Nephron progenitor cell (in vitro differentiated cells): ENCODE measurements at places on chromosomes 4 and X.

DNA sequence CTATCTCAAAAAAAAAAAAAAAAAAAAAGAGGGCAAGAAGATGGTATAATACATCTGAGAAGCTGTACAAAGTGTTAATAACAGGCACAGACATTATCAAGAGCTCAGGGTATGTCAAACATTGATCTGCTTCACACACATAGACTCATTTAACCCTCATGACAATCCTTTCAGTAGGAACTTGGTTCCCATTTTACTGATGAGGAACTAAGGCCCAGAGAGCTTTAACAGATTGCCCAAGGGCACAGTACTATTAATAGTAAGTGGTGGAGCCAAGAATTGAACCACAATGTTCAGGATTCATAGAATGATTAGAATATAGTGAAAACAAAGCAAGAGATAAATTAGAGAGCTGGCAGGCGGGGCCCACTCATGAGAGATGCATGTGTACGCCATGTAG lies 154.4 kb downstream of the EFHC2 start:
- DNase-seq = no peak

GRCh38 chr4:5874811-5875449 lies 18.0 kb downstream of the CRMP1 start:
- DNase-seq = no peak

DNA sequence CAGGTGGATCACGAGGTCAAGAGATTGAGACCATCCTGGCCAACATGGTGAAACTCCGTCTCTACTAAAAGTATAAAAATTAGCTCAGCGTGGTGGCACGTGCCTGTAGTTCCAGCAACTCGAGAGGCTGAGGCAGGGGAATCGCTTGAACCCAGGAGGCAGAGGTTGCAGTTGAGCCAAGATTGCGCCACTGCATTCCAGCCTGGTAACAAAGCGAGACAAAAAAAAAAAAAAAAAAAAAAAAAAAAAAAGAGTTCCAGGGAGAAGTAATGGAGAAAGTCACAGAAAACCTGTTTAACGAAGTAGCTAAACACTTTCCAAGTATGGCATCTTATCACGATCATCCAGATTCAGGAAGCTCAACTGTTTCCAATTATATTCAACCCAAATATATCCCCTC lies 10.9 kb downstream of the KLHL4 start:
- no peak for DNase-seq

DNA sequence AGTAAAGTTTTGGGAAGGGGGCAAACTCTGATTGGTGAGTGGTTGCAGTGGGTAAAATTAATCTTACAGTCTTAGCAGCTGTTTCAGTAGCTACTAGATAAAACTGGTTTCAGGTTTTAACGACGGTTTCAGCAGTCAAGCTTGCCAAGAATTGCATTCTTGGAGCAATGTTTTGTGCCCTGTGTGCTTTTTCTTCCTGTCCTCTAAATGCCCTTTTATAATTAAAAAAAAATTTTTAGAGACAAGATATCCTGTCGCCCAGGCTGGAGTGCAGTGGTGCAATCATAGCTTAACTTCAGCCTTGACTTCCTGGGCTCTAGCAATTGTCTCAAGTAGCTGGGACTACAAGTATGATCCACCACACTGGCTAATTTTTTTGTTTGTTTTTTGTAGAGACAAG lies 6.3 kb upstream of the PPEF2 start:
- no peak for DNase-seq

DNA sequence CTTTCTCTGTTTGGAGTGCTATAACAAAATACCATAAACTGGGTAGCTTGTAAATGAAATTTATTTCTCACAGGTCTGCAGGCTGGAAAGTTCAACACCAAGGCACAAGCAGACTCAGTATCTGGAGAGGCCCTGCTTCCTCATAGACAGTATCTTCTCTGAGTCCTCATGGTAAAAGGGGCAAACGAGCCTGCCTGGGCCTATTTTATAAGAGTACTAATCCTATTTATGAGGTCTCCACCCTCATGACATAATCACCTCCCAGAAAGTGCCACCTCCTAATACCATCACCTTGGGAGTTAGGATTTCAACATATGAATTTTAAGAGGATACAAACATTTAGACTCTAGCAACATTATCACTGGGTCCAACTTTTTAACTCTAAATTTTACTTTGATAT lies 200.3 kb downstream of the STPG2 start:
- DNase-seq = no peak

- no peak for DNase-seq
Observed at GRCh38 chr4:114043116-114043515, 63.7 kb upstream of the ARSJ start.

- no peak for DNase-seq
Observed at GRCh38 chr4:89929425-89930159, 34.9 kb downstream of the MMRN1 start.

DNA sequence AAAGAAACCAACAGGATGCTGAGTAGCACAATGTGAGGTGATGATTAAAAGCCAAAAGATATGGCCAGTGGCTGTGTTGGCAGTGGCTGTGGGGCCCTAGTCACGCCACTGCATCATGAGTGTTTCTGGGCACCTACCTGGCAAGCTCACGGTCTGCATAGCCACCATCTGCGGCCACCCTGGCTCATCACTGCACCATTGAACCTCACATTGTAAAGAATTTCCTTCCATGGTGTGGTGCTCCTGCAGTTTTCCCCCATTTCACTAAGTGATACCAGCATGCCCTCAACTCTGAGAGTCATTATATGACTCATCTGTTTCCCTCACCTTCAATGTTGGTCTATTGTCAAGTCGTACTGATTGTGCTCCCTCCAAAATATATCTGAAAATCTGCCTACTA lies 45.5 kb upstream of the CLNK start:
- DNase-seq = no peak

DNA sequence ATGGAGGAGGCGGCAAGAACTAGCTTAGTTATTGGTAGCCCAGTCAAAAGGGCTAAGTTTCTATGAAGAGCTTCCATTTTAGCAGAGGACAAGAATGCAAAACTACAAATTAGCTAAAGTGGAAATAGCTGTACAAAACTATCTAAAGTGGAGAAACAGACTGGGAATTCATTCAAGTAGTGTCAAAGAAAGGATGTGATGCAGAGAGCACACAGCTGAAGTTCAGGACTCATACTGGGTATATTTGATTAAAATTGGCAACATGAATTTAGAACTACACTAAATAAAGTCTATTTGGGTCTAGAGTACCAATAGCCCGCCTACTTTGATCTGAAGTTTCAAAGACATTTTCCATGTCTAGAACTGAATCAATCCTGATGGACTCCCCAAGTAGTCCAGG lies 33.1 kb upstream of the GNRHR start:
- no peak for DNase-seq

- DNase-seq = no peak
Observed at GRCh38 chr4:167595898-167596297, 361.6 kb upstream of the SPOCK3 start.

DNA sequence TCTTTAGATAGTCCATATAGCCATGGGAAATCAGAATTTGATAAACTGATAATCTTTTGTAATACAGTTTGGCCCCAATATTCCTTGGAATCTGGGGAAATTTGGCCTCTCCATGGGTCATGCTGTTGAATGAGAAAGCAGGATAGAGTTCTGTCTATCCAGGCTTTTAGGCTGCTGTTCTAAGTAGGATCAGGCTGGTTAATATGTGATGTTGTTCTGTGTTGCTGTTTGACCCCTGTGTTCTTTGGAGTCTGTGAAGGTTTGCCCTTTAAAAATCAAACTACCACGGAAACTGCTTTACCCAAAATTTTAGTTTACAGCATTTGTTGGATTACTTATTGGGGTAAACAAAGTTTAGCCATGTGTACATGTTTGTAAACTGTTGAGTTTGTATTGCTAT lies 114.5 kb downstream of the ZNF330 start:
- DNase-seq = no peak

- DNase-seq = no peak
Observed at GRCh38 chr4:14916554-14917297, 85.6 kb upstream of the CPEB2 start.

DNA sequence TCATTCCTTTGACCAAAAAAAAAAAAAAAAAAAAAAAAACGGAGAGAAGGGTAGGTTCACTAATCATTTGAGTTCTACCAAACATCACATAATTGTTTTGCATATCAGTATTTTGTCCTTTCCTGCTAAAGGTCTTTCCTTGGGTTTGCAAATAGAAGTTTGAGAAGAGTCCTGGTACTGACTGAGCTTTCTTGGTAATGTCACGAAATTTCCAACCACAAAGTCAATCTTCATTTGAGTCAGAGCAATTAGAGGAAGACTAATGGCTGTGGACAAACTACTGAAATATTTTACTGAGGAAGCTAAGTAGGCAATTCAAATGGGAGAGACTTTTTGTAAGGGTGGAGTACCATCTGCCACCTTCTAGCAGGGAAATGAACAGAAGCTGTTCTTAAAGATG lies 21.7 kb upstream of the CD40LG start:
- no peak for DNase-seq

DNA sequence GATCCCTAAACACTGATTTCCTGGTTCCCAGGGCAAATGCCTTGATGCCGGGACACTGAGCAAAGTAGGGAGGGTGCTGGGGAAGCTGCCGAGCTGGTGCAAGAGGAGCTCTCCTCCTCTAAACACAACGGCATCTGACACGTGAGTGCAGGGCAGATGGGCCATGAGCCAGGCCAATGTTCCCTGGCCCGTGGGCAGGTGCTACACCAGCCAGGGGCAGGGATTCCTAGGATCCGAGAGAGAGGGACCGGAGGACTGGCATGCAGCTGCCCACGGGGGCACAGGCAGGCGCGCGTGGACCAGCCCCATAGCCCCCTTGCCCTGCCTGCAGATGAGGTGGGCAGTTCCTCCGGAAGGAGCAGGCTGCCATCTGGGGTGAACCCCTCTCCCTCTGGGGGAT lies 66.8 kb upstream of the AFAP1 start:
- DNase-seq = no peak

- no peak for DNase-seq
Observed at GRCh38 chr4:165439981-165440380, 61.2 kb downstream of the CPE start.
